NCI-H524 treated with DMSO at 0.1 percent for 48 hours (cell line): ENCODE measurements at places on chromosomes 6 and 20.

GRCh38 chr6:85113934-85114580 is 335.8 kb upstream of the NT5E start:
- no peak for DNase-seq

DNA sequence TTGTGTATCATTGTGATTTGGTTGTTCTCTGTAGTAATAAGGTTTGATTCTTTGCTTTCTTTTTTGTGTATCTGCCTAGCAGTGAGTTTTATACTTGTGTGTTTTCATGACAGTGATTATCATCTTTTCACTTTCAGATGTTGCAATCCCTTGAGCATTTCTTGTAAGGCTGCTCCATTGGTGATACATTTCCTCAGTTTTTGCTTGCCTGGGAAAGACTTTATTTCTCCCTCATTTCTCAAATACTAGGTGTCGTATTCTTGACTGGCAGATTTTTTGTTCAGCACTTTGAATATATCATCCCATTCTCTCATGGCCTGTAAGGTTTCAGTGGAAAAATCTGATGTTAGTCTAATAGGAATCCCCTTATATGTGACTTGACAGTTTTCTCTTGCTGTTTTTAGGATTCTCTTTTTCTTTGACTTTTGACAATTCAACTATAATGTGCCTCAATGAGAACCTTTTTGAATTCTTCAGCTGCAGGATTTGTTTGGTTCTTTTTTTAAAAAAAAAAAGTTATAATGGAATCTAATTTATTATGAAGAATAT is 31.1 kb upstream of the NUP153 start:
- DNase-seq: no peak

GRCh38 chr20:35319871-35320197 is 27.6 kb upstream of the FAM83C start:
- no peak for DNase-seq

DNA sequence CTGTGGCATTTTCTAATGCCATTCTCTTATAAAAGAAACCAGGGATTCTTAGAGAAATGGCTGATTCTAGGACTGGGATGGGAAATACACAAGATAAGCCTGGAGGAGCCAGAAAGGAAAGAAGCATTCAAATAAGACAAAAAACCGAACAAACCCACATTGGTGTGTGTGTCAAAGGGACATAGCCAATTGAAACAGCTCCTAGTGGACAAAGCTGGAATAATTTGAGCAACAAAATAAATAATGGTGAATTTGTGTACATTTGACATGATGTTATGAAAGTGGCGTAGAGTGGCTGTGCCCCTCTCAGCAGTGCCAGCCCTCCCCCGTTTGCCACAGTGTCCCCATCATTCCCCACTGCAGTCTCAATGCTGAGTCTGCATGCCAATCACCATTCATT is 55.5 kb downstream of the B3GAT2 start:
- DNase-seq: no peak

- DNase-seq: no peak
These were observed 13.9 kb downstream of the HAO1 start for GRCh38 chr20:7926323-7926722.

GRCh38 chr20:3658019-3658715 is 5.0 kb downstream of the GFRA4 start:
- DNase-seq: no peak

- DNase-seq: no peak
These were observed 537 bp downstream of the CSTF1 start for GRCh38 chr20:56392881-56393482.

DNA sequence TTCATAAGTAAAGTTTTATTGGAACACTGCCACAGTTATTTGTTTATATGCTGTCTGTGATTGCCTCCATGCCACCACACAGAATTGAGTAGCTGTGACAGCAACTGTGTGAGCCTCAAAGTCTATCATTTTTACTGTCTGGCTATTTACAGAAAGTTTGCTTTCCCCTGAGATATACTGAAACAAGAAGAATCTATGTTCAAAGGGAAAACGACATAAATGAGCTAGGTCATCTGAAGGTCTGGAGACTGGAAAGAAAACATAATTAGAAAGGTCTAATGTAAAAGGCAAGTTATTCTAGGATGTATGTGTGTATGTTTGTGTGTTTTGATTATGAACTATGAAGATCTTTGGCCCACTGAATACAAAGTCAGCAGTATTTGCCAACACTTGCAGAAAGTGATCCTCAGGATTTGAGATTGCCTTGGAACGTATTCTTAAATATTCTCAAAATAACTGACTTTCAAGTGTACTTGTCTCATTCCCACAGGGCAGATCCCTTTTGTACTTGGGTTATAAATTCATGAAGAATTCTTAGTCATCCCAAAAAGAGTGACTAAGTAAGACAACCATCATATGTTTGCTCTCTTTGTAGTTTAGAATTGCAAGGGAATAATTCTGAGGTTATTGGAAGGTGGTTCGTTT is 677.7 kb downstream of the DOK5 start:
- no peak for DNase-seq

- no peak for DNase-seq
These were observed 39.6 kb upstream of the BLCAP start for GRCh38 chr20:37567331-37567665.

DNA sequence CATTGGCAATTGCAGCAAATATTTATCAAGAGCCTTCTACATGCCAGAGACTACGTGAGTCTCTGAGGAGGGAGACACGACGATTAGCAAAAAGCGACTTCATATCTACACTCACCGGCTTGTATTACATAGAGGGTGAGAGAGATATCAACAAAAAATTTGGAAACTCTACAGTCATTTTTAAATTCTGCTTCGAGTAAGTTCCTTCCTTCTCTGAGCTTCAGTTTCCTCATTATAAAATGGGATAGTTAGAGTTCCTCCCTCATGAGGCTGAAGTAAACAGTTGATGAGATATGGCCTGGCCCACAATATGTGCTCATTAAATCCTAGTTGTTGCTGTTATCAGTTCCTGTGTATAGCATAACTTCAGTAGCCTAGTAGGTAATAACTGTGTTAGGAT is 64.1 kb upstream of the SIRPA start:
- DNase-seq: no peak

DNA sequence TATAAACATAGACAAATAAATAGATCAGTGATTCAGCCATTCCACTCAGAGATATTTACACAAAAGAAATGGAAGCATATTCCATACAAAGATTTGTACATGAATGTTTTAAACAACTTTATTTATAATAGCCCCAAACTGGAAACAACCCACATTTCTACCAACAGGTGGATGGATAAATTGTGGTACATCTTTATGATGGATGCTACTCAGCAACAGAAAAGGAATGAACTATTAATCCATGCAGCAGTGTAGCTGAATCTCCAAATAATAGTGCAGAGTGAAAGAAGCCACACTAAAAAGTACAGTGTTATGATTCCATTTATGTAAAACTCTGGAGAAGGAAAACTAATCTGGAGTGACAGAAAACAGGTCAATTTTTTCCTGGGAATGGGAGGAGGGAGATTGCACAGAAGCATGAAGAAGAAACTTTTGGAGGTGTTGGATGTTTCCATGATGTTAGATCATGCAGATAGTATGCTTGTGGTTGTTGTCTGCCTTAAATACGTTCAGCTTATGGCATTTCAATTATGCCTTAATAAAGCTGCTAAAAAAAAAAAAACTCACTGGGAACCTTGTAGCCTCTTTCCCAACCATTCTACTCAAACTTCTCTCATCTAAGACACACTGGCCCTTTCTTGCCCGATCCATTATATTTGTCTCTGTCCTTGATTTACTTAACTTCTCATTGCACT is 100.9 kb downstream of the PPP1R14C start:
- no peak for DNase-seq

- peak; percentile 62 for DNase-seq
These were observed 404.6 kb downstream of the BTBD9 start for GRCh38 chr6:38234934-38235682.

DNA sequence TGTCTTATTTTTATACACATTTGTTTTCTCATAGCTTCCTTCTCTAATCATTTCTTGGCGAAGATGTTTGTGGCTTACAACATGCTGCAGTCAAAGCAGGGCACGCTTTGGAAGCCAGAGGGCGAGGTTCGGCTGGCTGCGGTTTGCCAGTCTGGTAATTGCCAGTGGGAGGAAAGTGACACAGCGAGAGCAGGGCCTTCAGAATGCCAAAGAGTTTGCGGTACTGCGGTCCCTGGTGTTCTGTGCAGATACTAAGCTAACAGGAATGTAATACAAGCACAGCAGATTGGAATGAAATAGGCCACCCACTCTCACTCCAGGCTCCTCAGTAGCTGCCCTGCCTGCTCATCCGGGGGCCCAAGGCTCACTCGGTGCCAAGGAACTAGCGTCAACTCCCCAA is 58.7 kb upstream of the TGM3 start:
- no peak for DNase-seq

- DNase-seq: peak; percentile 83
These were observed 106.2 kb downstream of the DTD1 start for GRCh38 chr20:18694071-18694470.
